Ovary (tissue), 10 donors: ENCODE measurements at places on chromosomes 6 and 20.

DNA sequence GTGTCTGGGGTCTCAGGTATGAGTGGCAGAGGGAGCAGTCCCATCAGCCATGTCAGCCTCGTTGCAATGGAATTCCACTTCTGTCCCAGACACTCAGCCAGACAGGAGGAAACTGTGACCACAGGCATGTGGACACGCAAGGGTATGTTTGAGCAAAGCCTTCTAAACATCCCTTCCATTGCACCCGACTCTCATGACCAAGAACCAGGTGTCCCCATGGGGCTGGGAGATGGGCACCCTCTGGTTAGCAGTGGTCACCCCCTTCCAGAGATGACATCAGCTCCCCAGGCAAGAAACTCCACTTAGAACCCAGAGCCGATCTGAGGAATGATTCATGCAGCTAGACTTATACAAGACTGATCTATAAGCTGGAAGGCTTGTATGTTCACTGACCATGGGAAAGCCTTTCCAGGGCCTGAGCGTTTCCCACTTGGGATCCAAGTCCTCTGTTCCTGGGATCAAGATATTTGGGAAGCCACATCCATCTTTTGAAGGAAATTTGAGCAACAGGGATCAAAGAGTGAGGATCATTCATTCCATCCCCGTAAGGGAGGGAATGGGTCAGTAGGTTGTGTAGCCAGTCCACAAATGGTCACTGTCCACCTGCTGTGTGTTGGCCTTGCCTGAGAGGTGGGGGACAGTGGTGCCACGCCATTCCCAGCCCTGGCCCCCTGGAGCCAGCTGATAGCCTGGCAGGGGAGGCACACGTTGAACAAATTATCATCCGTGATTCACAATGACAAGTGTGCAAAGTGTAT is 3.9 kb upstream of the MRGBP start:
- DNase-seq, result no peak

DNA sequence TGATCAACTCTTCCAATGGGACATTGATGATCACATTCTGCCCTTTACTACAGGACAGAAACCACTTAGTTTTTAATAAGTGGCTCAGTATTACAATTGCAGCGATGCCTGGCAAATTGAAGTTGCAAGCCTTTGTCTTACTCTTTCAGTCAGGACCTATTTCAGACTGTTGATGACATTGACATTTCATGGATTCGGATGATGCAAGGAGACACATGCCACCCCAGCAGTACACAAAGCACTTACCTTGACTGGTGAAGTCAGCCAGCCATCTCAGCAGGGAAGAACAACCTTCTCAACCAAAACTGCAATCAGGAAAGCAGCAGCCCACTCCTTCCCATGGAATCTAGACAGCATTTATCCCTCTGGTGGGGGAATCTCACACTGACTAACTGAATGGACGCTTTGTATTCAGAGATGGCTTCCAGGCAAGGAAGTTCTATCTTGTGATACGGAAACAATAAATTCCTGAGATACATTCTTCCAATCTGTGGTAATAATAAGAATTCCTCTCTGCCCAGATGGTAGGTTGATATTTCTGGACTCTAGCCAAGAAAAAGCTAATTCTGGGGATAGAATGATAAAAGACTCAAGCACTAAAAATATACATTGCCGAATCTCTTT is 24.8 kb downstream of the NFYA start:
- no peak for DNase-seq

- DNase-seq, result no peak
Measured at GRCh38 chr6:42344756-42345155, 107.0 kb downstream of the TRERF1 start.

GRCh38 chr6:56279331-56280080 is 32.1 kb upstream of the COL21A1 start:
- no peak for DNase-seq

DNA sequence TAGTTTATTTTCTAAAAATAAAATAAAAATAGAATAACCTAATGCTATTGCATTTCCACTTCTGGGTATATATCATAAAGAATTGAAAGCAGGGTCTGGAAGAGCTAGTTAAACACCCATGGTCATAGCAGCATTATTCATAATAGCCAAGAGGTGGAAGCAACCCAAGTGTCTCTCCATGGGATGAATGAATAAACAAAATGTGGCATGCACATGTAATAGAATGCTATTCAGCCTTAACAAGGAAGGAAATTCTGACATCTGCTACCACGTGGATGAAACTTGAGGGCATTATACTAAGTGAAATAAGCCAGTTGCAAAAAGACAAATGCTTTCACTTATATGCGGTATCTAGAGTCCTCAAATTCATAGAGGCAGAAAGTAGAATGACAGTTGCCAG is 130.8 kb downstream of the TIAM2 start:
- no peak for DNase-seq

GRCh38 chr6:56176741-56177140 is 70.6 kb downstream of the COL21A1 start:
- no peak for DNase-seq

DNA sequence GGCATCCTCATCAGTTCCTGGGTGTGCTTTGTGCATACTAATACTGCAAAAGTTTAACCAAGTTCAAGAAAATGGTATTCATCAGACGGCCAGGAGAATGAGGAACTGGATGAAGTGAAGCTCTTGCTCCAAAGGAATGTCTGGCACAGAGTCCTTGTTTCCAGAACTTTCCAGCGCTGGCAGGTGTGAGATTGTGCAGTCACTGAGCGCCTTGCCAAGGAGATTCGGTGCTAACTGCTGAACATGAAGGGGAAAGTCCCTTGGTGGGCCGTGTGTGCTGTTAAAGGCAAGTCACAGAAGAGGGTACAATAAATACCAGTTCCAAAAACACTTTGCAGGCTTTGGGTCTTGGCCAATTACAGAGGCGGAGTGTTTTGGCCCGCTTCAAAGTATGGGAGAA is 262.3 kb upstream of the SOX4 start:
- peak; percentile 65 for DNase-seq

DNA sequence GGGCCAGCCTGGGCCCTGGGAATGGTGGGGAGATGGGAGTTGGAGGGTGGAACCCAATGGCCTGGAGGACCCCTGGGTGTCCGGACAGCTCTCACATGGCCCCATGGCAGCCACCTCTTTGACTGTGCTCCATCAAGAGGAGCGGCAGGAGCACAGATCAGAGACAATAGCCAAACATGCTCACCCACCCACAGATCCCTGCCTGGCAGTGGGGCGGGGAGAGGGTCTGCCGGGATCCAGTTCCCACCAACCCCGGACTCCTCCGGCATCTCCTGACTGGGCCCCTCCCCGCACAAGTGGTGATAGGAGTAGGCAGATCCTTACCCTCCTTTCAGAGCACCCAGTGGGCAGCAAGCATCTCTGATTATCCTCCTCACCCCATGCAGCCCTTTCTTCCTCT is 31.9 kb upstream of the MRPS18A start:
- no peak for DNase-seq

DNA sequence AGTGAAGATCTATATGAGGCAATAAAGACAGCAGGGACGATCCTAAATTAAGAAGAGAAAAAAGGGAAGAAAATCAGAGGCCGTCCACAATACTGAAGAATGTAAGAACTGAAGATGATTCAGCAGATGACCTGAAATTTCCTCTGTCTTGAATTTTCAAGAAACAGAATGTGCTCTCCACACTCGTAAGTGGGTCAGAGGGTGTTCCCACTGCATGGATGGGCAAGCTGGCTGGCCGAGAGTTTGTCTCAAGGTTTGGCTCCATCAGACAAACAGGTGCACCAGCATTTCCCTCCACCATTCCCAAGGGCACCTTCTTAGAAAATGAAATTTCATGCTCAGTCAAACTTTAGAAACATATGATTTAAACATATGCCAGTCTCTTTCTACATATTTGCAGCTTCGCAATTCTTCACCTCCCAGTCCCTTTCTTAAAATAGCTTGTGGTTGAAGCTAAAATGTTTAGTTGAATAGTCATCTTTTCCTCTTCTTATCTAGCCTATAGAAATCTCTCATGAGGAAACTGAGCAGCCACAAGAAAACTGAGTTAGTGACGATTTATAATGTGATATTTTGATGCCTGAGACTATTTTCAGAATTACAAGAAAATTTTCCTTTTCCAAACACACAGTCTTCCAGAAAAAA is 576.4 kb downstream of the PRKN start:
- no peak for DNase-seq

DNA sequence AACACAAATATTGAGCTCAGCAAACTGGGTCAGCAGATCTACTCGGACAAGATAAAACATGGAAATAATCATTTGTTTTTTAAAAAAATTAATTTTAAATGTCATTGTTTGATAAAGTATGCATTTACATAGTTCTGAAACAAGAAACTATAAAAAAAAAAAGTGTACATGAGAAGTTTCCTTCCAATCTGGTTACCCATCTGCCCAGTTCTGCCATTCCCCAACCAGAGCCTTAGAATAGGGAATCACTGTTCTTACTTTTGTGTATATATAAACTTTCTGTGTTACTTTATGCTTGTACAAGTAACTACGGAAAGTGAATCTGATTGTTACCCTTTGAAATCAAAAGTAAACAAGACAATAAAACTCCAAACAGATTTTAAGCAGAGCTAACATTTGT is 791.4 kb downstream of the HACE1 start:
- no peak for DNase-seq

- DNase-seq, result peak; percentile 19
Measured at GRCh38 chr6:170031684-170032121, 259.2 kb downstream of the DLL1 start.

- no peak for DNase-seq
Measured at GRCh38 chr20:48801197-48801596, 26.6 kb downstream of the PREX1 start.

DNA sequence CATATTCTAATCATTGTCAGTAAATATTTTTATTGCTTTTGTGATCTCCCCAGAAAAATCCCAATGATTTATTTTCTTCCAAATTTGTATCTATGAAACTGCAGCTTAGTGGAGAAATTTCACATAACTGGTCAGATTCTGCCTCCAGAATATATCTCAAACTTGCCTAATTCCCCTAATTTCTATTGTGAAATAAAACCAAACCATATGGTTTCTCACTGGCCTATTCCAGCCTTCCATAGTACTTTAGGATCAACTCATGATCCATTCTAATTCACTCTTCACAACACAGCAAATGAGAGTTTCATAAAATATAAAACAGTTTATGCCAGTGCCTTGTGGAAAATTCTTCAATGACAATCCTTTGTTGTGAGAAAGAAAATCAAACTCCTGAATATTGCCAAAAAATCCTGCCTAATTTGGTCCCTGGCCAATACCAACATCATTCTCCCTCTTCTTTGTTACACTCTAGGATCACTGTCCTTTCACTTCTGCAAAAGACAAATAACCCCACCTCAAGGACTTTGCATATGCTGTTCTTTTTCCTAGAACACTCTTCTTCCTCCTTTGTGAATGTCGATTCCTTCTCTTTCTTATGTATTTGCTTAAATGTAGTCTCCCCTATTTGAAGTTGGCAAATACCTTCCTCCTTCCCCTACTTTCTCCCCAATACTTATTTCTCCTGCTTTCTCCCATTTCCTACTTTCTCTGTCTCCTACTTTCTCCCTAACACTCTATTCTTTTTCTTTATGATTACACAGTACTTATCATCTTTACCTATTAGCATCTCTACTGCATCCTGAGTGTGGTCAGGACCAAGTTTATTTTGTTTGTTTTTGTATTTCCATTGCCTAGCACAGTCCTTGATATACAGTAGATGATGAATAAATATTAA is 587.5 kb downstream of the RFPL4B start:
- DNase-seq, result no peak

DNA sequence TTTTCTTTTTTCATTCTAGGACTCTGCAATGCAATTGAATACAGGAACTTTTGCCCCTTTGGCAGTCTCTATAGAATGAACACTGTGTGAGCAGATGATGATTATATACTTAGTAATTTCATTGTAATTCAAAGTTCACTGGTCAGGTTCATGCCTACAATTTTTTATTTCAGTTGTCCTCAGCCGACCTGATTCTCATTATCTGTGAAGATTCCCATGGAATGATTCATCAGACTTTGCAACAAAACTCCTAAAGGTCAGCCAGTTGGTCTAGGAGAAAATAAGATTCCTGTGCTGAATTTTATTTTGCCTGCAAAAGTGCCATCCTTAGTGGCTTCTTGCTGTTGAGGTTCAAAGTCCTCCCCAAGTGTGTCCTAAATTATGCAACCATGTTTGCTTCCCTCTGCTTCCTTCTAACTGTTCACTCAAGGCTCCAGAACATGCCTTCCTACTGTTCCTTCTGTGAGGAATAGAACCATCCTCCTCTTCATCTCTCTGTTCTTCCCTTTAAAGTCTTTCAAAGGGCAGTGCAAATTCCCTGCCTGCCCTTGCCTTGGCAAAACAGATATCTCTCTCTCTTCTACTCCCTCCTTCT is 194.2 kb upstream of the CNR1 start:
- DNase-seq, result no peak
